PC-9 (cell line): ENCODE measurements at places on chromosomes 13 and 19.

DNA sequence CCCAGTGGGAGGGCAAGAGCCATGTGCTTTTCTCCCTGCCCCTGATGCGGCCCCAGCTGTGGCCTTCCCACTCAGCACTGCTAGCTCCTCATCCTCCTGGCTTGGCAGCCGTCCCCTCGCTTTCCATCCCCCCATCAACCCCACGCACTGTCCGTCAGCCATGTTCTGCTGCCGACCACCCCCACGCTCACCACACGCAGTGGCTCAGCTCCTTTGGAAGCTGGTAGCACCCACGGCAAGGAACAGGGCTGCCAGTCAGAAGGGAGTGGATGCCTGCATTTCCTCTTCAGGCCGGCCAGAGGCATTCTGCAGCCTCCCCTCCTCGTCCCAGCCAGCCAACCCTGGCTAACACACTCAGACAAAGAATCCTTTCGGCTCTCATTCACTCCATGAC lies 6.3 kb downstream of the CALM3 start:
- DNase-seq, result no peak

- no peak for DNase-seq
Measured at GRCh38 chr13:91375116-91375729, 23.2 kb upstream of the GPC5 start.

DNA sequence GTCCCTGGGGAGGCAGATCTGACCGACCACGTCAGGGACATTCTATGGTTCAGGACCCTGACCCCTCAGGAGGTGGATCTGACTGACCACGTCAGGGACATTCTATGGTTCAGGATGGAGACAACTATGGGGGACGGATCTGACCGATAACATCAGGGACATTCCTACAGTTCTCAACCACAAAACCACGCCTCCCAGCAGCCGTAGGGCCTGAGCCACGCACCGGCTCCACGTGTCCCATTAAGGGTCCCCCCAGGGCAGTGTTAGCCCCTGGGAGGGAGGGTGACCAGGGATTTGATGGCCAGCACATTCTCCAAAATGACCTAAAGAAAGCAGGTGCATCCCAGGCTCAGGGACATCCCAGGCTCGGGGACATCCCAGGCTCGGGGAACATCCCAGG lies 49.0 kb upstream of the C13orf46 start:
- DNase-seq, result no peak

DNA sequence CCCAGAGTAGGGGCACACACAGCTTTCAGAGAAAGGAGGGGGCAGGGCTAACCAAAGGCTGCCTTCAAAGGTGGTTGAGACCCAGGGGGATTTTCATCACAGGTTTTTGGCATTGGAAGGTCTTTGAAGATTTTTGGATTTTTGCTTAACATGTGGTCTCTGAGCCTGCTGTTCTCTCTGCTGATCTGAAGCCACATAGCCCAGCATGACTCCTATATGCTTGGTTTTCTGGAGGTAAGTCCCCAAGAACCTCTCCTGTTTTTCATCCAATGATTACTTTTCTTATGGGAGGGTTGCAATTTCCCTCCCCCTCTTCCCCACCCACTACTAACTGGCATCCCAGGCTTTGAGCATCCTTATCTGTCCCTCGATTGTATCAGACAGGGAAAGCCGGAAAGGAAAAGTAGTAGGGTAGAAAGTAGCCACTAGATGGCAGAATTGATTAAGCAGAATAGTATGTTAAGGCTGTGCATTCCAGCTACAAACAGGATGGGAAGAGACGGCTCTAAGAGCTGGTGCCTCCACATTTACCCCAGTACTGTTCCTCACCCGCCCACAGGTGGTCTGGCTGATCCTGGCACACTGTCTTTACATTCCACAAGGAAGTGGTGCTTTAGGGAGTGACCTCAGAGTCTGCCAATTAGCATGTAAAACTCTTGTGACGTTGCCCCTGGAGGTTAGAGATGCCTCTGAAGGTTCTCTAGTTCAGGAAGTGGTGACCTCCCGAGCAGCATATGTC lies 218.9 kb upstream of the EDNRB start:
- DNase-seq, result peak; percentile 7

DNA sequence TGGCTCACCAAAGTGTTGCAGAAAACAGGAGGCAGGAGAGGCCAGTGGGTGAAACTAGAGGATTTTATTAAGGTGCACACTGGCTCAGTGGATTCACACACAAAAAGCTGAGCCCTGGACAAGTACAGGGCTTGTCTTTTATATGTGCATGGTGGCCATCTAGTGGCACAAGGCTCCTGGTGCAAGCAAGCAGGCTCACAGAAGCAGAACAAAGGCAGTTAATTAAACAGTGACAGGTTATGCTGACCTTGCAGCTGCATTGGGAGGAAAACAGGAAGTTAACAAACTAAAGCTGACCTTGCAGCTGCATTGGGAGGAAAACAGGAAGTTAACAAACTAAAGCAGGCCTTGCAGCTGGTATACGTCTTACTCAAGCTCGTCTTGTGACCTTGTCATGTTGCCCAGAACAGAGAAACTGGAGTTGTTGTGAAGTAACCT lies 65.3 kb upstream of the ZNF681 start:
- DNase-seq, result no peak

DNA sequence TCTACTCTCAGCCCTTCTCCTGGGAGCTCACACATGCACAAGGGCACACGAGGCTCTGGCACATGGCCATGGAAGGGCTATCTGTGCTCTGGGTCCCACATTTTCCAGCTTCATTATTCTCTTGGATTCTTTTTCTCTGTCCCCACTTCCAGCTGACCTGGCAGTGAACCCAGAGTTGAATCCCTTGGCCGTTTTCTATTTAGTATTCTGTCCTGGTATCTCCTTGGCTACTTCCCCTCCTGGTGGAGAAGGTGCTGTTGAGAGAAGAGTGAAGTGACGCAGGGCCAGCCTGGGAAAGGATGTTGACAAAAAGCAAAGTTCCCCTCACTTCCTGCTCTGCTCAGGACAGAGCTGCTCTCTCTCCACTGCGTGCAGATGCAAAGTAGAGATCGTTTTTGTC lies 303.1 kb downstream of the IRS2 start:
- no peak for DNase-seq

DNA sequence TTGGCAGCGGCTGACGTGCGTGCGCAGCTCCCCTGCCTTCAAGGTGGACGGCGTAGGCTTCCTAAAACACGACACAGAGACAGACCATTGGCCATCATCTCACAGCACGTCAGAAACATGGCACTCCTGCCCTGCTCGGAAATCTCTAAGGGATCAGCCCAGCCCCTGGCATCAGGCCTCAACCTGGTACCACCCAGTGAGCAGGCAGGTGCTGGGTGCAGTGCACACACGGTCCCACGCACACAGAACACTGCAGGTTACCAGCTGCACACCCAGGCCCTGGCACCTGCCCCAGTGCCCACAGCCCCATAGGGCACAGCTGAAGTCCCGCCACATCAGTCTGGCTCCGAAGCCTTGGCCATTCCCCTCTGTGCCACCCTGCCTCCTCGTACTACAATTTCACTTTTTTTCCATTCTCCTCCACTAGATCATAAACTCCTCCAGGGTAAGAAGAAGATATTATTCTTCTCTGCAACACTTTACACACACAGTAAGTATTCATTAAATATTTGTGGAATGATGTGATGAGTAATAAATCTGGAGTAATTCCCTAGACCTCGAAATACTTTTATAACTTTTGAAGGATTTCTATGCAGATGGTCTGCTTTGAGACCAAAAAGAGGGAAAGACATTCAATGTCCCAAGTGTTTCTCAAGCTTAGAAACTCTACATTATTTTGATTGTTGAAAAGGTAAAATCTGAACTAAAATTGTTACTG lies 156.4 kb downstream of the COL4A1 start:
- DNase-seq, result no peak

DNA sequence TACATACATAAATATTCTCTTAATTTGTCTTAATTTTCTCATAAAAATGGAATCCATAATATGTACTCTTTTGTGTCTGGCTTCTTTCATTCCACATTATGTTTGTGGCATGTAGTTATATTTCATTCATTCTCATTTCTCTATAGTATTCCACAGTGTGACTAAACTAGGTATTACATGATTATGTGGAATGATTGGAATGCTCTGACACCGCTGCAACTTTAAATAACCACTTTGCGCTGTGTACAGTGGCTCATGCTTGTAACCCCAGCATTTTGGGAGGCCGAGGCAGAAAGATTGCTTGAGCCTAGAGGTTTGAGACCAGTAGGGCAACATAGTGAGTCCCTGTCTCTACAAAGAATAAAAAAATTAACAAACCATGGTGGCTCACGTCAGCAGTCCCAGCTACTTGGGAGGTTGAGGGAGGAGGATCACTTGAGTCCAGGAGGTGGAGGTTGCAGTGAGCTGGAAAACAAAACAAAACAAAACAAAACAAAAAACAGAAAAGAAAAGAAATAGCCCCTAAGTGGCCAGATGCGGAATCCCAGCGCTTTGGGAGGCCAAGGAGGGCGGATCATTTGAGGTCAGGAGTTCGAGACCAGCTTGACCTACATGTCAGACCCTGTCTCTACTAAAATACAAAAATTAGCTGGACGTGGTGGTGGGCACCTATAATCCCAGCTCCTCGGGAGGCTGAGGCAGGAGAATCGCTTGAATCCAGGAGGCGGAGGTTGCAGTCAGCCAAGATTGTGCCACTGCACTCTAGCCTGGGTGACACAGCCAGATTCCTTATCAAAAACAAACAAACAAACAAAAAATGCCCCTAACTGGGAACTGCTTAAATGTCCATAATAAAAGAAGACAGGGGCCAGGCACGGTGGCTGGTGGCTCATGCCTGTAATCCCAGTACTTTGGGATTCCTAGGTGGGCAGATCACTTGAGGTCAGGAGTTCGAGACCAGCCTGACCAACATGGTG lies 8.0 kb upstream of the SAE1 start:
- peak; percentile 42 for DNase-seq

DNA sequence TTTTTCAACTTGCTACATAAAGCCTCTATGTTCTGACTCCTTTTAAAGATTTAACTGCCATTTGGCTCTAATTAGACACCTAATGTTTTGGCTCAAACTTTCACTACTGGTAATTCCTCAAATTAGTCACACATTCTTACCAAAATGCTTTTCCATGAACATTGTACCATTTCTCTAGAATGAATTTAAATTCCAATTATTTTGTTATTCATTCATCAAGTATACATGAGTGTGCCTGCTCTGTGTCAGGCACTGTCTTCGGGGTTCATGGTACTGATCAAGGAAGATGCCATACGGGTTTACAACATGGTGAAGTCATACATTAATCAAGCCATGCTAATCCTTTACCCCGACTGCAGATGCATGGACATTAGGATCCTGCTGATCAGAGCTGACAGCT lies 69.1 kb upstream of the POSTN start:
- DNase-seq, result no peak

GRCh38 chr19:30362156-30362754 lies 9.9 kb upstream of the ZNF536 start:
- DNase-seq, result no peak

GRCh38 chr13:26558074-26558805 lies 757 bp downstream of the WASF3 start:
- no peak for DNase-seq

- no peak for DNase-seq
Measured at GRCh38 chr19:13765395-13766094, 1.2 kb downstream of the MRI1 start.

DNA sequence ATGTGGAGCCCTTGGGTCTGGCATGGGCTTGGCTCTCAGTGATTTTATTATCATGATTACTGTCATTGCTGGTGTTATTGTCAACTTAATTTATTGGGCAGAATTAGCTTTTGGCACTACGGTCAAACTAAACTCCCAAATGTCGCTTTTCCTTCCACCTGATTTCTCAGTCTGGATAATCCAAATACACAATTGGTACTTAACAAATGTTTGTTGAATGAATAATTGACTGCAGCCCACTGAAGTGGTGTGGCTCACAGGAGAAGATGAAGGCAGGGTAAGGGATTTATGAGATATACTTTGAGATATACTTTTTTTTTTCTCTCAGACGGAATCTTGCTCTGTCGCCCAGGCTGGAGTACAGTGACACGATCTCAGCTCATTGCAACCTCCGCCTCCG lies 1.5 kb downstream of the COLGALT1 start:
- DNase-seq, result no peak

GRCh38 chr13:27379694-27380641 lies 44.5 kb upstream of the GTF3A start:
- DNase-seq, result peak; percentile 42
